Stimulated activated CD8-positive, alpha-beta memory T cell treated with anti-CD3 and anti-CD28 coated beads, Interleukin-4, amount 100 ng/mL, for 4 hours (primary cell): ENCODE measurements at places on chromosomes 16 and 17.

GRCh38 chr17:29568331-29569244, at the start of gene TP53I13:
TSS of gene TP53I13 (plus strand) at chr17:29568701. CDS start at chr17:29568759, 58 bp downstream.
- peak; percentile 84 for DNase-seq

GRCh38 chr16:17377360-17378324, 93.1 kb downstream of the XYLT1 start:
- no peak for DNase-seq

DNA sequence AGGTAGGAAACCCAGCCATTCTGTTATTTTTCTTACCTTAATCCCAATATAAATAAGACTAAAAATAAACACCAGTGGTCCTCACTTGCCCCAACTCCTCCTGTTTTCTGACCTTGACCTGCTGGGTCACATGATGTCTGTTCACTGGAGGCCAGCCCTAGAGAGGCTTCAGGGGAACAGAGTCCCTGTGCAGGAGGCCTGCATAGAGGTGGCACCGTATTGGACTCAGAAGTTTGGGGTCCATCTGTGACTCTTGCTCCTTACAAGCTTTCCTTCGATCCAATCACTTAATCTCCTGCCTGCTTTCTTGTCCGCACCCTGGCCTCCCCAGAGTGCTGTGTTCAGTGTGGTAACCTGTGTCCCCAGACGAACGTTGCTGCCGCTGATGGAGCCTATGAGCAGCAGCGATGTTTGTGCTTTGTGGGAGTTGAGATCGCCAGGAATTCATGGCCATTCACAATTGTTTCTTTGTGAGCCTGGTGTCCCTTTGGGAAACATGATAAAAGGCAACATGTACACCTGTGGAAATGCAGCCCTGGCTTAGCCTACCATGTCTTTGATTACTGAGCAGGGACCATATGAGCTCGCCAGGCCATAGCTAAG, 4.7 kb downstream of the IGSF6 start:
- no peak for DNase-seq

DNA sequence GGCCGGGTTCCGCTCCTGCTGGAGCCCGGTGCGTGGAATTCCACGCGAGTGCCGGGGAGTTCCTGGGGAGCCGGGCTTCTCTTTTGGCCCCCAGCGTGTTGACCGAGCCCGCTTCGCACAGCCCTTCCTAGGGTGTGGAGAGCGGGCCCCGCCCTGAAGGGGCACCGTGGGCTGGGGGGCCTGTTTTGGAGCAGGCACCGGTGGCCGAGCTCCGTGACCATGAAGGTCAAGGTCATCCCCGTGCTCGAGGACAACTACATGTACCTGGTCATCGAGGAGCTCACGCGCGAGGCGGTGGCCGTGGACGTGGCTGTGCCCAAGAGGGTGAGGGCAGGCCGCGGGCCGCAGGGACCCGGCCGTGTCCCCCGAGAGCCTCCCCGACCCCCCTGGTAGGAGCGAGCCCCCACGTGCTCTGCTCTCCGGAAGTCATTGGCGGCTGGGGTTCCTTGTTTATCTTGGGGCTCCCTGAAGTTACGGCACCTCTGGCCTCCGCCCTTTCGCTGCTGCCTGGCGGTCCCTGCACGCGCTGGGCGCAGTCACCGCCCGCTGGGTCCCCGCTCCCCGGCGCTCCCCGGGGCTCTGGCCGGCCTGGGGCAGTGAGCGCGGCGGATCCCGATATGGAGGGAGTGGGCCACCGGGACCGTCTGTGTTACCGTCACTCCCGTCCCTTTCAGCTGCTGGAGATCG, 528 bp downstream of the HAGHL start:
- no peak for DNase-seq

DNA sequence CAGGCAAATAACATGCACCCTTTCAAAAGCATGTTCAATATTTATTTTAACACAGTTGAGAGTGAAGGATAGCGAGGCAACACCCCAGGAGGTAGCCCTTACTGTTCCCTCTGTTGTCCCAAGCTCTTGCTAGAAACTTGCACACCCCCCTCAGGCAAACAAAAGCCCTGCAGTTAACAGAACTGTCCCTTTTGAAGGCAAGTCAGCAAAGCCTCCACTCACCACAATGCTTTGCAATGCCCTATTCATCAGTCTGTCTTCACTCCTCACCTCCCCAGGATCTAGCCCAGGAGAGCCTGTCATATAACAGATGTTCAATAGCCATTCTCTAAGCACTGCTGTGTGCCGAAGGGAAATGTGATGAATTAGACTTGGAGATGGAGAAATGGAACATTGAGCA, 3.5 kb upstream of the CNEP1R1 start:
- DNase-seq, result no peak

GRCh38 chr17:38329284-38329683, 14.5 kb downstream of the GPR179 start:
- no peak for DNase-seq

DNA sequence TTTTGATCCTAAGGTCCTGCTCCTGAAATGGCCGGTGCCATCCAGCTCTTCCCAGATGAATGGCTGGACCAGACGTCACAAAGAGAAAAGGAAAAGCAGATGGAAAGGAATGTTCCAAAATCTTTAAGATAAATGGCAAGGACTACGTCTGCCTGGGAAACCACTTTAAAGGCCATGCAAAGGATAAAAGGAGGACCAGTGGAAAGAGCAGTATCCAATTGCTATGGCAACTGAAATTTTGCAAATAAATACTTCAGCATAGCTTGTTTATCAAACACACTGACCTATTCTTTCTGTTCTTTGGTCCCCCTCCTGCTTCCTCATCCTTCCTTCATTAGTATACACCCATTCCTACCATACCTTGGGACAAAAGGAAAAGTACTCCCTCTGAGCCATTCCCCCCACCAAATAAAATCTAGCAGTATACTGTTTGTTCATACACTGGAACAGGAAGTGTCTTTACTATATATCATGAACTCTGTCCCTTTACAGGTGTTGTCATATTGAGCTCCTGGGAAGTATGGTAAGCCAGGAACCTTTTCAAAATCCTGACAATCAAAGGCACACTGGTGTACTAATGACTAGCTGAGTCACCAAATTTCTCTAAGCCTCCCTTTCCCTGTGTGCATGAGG, 37.2 kb upstream of the NUFIP2 start:
- no peak for DNase-seq

GRCh38 chr17:17621254-17621653, 29.7 kb upstream of the PEMT start:
- DNase-seq, result no peak

GRCh38 chr17:37276475-37276874, 99.3 kb upstream of the C17orf78 start:
- no peak for DNase-seq

- DNase-seq, result no peak
Measured at GRCh38 chr16:23385441-23385840, 67.5 kb downstream of the COG7 start.

GRCh38 chr17:11996722-11997146, 541 bp downstream of the ZNF18 start:
- DNase-seq, result no peak

GRCh38 chr16:2238150-2238837, 2.0 kb downstream of the DNASE1L2 start:
- no peak for DNase-seq

- no peak for DNase-seq
Measured at GRCh38 chr16:85553436-85554113, 59.5 kb upstream of the GSE1 start.

DNA sequence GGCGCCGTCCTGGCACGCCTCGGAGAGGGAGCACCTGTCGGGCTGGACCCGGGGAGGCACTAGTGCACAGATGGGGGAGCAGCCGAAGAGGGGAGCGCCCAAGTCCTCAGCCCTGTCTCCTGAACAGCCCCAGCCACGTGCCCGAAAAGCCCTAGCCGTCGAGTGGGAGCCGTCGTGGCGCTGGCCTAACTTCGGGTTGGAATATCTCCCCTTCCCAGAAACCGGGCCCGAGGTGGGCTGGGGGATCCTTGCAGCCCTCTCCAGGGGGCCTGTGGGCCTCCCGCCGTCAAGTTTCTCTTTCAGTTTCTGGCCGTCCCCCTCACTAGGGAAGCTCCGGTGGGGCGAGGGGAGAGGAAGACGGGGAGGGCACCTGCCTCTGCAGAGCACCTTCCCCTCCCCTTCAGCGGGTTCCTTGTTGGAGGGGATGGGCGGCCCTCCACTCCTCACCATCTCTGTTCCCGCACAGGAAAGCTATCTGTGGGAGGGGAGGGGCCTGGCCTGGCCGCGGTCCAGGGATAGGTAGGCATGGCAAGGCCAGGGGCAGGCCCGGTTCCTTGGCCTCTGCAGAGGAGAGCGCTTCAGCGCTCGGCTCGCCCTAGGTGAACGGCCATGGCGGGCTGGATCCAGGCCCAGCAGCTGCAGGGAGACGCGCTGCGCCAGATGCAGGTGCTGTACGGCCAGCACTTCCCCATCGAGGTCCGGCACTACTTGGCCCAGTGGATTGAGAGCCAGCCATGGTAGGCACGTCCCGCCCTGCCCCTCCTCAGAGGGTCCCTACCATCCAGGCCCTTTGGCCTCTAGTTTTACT, 709 bp downstream of the STAT5A start:
- DNase-seq, result peak; percentile 43

DNA sequence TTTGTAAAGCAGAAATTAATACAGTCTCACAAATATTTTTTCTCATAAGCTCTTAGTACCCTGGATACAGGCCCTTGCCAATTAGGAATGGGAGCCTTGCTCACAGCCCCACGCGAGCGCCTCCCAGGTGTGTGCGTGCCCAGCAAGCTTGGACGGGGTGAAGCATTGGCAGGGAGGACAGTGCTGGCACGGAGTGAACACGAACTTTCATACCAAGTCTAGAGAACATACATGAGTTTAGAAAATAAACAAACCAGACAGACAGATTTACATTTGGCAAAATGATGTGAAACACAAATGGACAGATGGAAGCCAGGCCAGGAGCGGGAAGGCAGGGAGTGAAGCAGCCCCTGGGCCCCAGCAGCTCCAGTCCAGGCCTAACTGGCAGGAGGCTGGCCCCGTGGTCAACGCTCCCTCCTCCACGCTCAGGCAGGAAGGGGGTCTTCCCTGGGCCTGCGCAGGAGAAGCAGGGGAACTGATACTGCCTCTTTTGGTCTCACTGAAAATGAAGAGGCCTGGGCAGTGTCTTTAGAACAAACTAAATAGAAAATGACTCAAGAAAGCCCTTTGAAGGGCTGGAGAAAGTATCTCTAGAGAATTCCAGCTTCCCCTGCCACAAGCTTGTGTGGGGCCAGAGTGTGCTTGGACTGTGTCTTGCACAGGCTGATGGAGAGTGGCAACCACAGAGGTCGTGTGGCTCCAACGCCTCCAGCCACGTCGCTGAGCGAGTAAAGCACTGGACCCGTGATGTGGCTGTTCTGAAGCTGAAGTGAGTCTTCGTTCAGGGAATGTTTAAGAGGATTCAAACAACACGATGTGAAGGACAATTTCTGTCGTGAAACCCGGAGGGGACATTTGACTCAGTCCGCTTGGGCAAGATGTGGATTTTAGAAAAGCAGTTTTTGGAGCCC, 9.9 kb upstream of the FOXJ1 start:
- DNase-seq, result no peak

DNA sequence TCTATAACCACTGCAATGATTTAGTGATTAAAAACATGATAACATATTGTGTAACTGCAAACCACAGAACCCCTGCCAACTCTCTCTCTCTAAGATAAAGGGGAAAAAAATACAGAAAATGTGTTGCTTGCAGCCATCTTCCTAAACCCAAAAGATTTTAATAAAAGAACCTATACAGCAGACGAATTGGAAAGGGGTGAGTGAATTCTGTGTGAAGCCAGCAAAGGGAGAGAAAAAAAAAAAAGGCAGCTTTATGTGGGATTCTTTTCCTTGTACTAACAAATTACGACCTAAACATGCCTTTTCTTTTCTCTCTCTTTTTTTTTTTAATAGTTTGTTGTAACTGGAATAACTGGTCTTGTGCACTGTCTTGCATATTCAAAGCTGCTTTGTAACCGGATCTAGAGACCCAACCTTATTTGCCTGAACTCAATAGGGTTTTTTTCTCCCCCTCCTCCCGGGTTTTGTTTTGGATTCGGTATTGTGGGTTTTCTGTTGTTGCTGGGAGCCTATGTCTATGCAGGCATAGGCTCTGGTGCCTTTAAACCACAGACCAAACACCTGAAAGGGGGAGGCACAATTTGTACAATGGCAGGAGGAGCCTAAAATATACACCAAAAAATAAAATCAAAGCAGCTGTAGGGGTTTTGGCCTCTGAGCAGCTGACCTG, 7.0 kb upstream of the ZFHX3 start:
- no peak for DNase-seq

GRCh38 chr16:11196286-11196828, 59.6 kb downstream of the SOCS1 start:
- no peak for DNase-seq
